Stomach (tissue), 19 donors: ENCODE measurements at places on chromosomes 6 and 20.
A peak's percentile ranks its signal among the peaks of the same experiment; 100 is the strongest.

DNA sequence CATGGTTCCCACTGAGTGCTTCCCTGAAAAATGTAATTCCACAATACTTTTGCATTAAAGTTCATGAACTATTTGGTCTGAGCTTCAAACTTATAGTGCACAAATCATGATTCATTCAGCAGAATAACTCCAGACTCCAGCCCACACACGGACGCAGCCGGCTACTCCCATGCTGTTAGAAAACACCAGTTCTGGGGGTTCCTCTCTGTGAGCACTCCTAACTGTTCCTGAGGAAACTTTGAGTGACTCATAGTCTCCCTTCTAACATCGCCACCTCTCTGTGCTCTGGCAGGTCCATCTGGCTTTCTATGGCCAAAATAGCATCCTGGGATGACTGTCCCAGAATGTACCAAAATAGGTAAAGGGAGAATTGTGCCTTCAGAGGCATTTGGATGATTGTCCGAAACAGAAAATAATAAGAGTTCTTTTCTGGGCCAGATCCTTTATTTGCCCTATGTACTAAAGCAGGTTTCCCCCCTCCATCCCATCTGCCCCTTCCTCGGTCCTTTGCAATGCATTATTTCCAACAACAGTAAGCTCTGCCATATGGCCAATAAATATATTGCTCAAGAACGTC is 32.3 kb upstream of the LY86 start:
- DNase-seq: no peak

- no peak for DNase-seq
These were observed 32.8 kb downstream of the ERMARD start for GRCh38 chr6:169783971-169784820.

- DNase-seq: peak; percentile 58
These were observed 67.8 kb upstream of the RALGAPA2 start for GRCh38 chr20:20780127-20780824.

GRCh38 chr6:151325075-151326050 is 66.0 kb downstream of the ZBTB2 start:
- peak; percentile 48 for DNase-seq

- no peak for DNase-seq
These were observed 108.8 kb upstream of the NEDD9 start for GRCh38 chr6:11341303-11341702.

GRCh38 chr6:15250187-15251168 is 4.6 kb downstream of the JARID2 start:
- no peak for DNase-seq

GRCh38 chr20:33947709-33948295 is 45.9 kb upstream of the RALY start:
- peak; percentile 45 for DNase-seq

DNA sequence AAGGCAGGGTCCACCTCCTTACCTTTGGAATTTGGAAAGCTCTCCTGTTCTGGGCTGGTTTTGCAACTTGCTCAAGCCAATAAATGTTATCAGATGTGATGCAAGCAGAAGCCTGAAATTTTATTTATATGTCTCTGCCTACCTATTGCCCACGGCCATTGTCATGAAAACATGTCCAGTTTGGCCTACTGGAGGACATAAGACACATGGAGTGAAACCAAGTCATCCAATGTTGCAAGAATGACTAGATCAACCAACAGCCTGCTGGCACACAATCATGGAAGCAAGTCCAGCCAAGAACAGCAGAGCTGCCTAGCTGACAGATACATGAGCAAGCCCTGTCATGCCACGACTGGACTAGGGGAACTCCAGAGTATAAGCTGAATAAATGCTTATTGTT is 56.7 kb upstream of the IRAK1BP1 start:
- DNase-seq: no peak

GRCh38 chr6:89413006-89413400 is 930 bp upstream of the RRAGD start:
- peak; percentile 43 for DNase-seq
